ENCODE measurements at places on chromosomes 12 and 14. TPM values are rescaled to one million over a fixed set of nuclear protein-coding genes. Genes with fewer than 3 reads are reported as not detected.

Gene DIO2
- 1.4 TPM for total RNA-seq

Gene ACSS3
- total RNA-seq, result 24.8 TPM

Gene ESPL1
- total RNA-seq, result 6.7 TPM

Gene CS
- 101 TPM for total RNA-seq

Gene FAM186B
- 0.80 TPM for total RNA-seq

Gene NKX2-1
- total RNA-seq, result 236 TPM

Gene ITGB7
- 7.9 TPM for total RNA-seq

Gene MED6
- 27.0 TPM for total RNA-seq

Gene SLC5A8
- 3.8 TPM for total RNA-seq

Gene TTC9
- 7.5 TPM for total RNA-seq

Gene GEMIN2
- 19.8 TPM for total RNA-seq

Gene ZFHX2
- 4.5 TPM for total RNA-seq

Gene DTX1
- 2.9 TPM for total RNA-seq

Gene GUCY2C
- not detected for total RNA-seq

Gene FBXO21
- 42.2 TPM for total RNA-seq

Gene ST8SIA1
- total RNA-seq, result 5.3 TPM

Gene PIANP
- 0.25 TPM for total RNA-seq

Gene RERG
- total RNA-seq, result 10.6 TPM

Gene CACNA2D4
- total RNA-seq, result 12.6 TPM

Gene DDX47
- 79.2 TPM for total RNA-seq

Gene OTX2
- not detected for total RNA-seq

Gene KERA
- total RNA-seq, result 0.26 TPM

Gene VASH1
- 25.4 TPM for total RNA-seq

Gene IL31
- total RNA-seq, result not detected

Gene E2F7
- total RNA-seq, result 2.3 TPM

Gene CELA1
- not detected for total RNA-seq

Gene CPNE6
- not detected for total RNA-seq

Gene TSHR
- total RNA-seq, result 0.31 TPM

Gene SCNN1A
- total RNA-seq, result 122 TPM

Gene BLOC1S1
- 132 TPM for total RNA-seq

Gene ANO4
- 1.6 TPM for total RNA-seq

Gene KRT85
- total RNA-seq, result not detected

Gene SDS
- 0.20 TPM for total RNA-seq

Gene KRT75
- not detected for total RNA-seq

Gene PRH2
- not detected for total RNA-seq

Gene OLR1
- 11.3 TPM for total RNA-seq

Data from lung (tissue), 17 donors.